Fibroblast of skin of right biceps (primary cell): ENCODE measurements at places on chromosomes 13 and 19.
A peak's percentile ranks its signal among the peaks of the same experiment; 100 is the strongest.

- DNase-seq, result no peak
Observed at GRCh38 chr19:4477034-4477801, 5.1 kb downstream of the HDGFL2 start.

GRCh38 chr13:23718996-23719395, 148.8 kb downstream of the TNFRSF19 start:
- DNase-seq, result no peak

DNA sequence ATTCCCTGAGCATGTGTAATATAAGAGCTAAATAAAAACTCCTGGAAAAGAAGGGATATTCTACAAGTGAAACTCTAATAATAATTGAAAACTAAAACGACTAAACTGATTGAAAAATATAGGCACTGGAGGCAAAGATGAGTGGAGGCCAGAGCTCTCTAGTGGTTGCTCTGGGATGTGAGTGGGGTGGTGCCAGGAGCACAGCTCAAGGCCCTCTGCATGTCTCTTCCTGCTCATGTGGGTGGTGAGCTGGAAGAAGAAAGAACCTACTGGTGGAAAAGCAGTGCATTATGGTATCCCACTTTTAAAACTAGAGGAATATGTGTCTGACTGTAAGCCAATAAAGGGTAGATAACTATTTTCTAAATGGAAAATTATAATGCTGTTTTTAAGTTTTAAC, 15.8 kb upstream of the ARHGEF7 start:
- DNase-seq, result no peak

DNA sequence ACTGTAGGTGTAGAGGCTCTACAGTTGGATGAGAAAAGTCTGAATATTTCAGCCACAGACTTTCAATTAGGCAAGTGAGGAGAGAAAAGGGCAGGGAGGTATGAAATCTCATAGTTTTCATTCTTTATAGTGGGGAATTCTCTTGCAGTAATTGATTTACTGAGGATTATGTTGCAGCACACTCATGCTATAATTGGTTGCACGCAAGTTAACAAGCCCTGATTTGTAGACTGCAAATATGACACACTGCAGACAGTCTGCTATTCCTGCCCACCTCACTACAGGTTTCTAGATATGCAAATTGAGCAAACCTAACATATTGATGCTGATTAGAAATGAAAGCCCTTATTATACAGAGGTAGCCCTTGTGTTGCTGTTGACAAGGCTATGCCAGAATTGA, 139.4 kb downstream of the LHFPL6 start:
- DNase-seq, result peak; percentile 17

DNA sequence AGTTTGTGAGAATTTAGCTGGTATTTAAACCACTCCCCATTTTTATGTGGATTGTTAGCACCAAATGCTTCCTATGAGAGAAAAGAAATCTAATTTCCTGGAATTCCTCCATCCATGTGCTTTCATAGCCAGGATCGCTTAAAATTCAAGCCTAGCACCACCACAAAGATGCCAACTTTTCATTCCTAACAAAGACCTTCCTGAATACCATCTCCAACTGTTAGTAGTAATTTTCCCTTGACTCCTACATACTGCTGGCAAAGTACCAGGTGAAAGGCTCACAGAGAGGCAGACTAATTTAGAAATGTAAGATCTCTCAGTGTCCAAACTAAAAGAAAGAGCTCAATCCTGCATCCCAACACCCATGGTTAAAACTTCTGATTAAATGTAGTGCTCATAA, 386.3 kb downstream of the KCTD12 start:
- no peak for DNase-seq

DNA sequence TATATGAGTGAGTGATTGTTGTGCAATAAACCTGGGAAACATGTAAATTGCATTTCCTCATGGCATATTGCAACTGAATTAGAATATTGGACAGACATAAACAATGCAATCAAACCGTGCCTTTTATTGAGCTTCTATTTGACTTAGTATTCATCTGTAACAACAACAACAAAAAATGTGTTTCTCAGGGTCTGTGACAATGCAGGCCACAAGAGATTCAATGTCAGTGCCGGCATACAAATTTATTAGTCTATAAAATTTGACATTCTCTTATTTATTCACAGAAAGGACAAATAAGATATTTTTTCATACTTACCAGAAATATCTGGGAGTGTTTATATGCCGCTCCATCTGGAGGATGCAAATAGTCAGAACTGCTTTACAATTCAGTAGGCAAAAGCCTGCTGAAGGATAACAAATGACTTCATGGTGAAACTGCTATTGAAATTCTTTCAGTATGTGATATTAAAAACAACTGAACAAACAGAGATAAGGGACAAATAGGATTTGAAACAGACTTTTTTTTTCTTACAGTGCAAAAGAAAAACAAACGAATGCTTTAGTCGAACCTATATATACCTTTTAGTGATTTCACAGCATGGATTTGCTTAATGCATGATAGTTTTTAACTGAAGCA, 77.2 kb downstream of the DACH1 start:
- DNase-seq, result no peak

- DNase-seq, result peak; percentile 45
Observed at GRCh38 chr19:2507109-2507508, 31.2 kb downstream of the GADD45B start.

DNA sequence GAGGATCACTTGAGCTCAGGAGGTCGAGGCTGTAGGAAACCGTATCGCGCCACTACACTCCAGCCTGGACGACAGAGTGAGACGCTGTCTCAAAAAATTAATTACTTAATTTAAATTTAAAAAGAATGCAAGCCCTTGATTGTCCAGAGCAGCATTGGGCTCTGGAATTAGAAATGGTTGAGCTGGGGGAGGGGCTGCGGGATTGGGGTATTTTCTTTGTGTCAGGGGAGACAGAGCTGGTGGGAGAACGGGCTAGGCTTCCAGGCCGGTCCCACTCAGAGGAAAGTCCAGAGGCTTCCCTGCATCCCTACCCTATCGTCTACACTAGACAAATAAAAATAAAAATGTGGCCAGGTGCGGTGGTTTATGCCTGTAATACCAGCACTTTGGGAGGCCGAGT, 2.2 kb upstream of the RAB3A start:
- DNase-seq, result no peak
